Kidney (tissue), 22 donors: ENCODE measurements at places on chromosomes 7 and 10. TPM values are rescaled to one million over a fixed set of nuclear protein-coding genes. Genes with fewer than 3 reads are reported as not detected.

DNA sequence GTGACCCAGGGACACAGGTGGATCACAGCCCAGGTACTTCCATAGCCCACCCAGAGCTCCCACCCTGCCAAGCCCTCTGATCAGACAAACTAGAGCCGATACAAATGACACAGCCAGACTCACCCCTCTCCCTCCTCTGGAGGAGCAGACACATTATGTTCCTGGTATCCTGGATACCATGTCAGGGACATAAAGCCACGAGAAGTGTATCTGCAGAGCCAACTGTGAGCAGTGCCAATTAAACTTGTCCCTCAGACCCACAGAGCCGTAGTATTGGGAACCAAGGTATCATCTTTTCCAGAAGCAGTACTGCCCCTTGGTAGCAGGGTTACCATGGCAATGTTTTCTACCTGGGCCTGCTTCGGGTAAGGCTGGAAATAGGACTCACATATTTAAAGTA lies 47.3 kb upstream of the CPXM2 start:
- DNase-seq, result no peak

- no peak for DNase-seq
Observed at GRCh38 chr10:75272094-75272493, 36.3 kb upstream of the COMTD1 start.

DNA sequence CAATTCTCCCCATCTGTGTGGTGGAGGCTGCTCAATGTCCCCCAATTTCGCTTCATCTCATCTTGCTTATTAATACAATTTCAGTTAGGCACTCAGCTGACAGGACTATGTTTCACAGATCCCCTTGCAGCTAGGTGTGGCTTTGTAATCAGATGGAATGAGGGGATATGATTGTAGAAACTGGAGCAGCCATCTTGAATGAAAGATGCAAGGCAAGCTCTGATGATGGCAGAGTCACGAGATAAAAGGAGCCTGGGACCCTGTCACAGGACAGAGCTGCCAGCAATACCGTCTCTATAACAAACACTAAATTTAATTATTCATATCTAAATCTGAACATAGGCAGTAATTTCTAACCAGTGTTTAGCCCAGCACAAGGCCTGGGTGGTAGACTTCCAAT lies 991 bp upstream of the DLD start:
- no peak for DNase-seq

DNA sequence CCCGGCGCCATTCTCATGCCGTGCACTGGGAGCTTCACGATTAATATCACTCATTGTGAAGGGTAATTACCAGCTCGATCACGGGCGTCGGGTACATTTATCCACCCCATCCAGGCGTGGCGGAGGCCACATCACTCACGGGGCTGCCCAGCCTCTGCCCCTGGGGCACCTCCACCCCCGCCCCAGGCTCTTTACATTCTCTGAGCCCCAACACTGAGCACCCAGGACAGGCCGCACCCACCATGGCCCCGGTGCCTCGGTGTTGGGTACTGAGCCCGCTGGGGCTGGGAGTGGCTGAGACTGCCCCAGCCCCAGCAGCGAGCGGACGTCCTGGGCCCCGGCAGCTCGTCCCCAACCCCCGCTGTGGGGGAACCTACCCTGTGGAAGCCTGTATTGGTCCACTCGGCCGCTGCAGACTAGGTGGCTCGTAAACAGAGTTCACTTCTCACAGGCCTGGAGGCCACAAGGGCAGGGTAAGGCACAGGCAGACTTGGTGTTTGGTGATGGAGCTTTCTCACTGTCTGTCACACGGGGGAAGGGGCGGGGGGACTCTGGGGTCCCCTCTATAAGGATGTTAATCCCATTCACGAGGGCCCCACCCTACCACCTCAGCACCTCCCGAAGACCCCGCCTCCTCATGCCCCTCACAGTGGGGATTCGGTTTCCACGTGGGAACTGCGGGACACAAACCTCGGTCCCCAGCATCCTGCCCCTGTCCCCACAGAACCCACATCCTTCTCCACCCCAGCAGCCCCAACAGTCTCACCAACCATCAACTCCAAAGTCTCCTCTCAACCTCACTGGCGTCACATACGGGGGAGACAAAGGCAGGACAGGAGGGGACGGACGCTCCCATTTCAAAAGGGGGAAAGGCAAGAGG lies 184.1 kb downstream of the ELFN1 start:
- DNase-seq, result peak; percentile 54

DNA sequence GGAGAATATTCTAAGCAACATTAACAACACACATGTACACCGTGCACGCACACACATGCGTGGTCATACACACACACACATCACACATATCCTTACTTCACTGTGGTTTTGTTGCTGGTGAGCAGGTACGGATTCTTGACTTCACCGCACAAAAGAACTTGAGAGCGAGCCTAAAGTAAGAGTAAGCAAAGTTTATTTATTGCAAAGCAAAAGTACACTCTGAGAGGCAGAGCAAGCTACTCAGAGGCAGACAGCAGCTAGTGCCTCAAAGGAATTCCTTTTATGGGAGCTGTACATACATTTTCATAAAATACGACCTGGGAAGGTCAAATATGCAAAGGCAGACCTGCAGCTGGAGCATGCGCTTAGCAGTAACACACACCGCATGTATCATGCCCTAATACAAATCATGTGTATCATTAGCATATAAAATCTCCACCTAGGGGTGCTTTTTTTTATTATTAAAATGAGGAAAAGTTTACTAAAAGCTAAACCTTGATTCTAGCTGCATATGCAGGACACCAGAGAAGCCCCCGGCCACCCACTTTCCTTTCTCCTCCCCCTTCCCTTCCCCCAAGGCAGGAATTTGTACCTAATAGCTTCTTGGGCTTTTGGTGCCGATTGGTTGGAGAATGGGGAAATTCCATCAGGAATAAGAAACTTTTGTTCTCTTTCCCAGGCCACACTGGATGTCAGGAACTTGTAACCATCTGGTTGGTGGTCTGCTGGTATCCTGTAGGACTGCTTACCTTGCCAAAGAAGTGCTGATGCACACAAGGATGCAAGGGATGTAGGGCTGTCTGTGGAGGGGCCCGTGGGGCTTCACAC lies 16.5 kb upstream of the GPR37 start:
- DNase-seq, result no peak

- no peak for DNase-seq
Observed at GRCh38 chr10:103480521-103480920, 1.5 kb upstream of the CALHM3 start.

GRCh38 chr7:16984375-16984774 lies 102.6 kb upstream of the AGR3 start:
- DNase-seq, result no peak

GRCh38 chr10:129531969-129532660 lies 65.1 kb downstream of the MGMT start:
- DNase-seq, result no peak

- DNase-seq, result no peak
Observed at GRCh38 chr10:91023700-91024398, 103.0 kb upstream of the ANKRD1 start.

GRCh38 chr10:111875725-111876124 lies 307.8 kb downstream of the GPAM start:
- DNase-seq, result no peak

GRCh38 chr10:14009371-14010100 lies 321.2 kb downstream of the FRMD4A start:
- peak; percentile 74 for DNase-seq

GRCh38 chr10:62075912-62076311 lies 174.4 kb downstream of the ARID5B start:
- DNase-seq, result no peak

GRCh38 chr7:83947260-83947659 lies 247.3 kb downstream of the SEMA3A start:
- no peak for DNase-seq

The SPAM1 gene
- not detected for polyA plus RNA-seq

The CTAGE8 gene
- polyA plus RNA-seq, result 5.4 TPM

The CDK13 gene
- polyA plus RNA-seq, result 15.5 TPM

The SPDYE2B gene
- not detected for polyA plus RNA-seq

The DDIT4 gene
- 96.9 TPM for polyA plus RNA-seq
